Activated naive CD4-positive, alpha-beta T cell treated with anti-CD3 and anti-CD28 coated beads for 36 hours (primary cell): ENCODE measurements at places on chromosomes 2 and 18. TPM values are rescaled to one million over a fixed set of nuclear protein-coding genes. Genes with fewer than 3 reads are reported as not detected.

DNA sequence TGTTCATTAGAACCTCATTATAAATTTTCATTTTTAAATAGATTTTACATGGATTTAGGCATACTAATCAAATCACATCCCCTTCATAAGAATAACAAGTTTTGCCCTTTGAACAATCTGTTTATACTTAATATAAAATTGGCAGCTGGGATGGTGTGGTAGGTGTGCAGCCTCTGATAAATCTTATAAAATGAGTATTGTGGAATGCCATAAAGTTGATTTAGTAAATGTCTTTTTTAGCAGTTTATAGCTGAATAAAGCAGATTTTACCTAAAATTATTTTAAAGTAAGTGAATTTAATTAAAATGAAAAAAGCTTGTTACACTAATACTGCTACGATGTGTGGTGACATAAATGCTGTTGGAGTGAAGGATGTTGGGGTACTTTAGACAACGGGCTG is 35.5 kb downstream of the VAPA start:
- H3K27ac ChIP-seq, result no peak overlapping the region
- no peak overlapping the region for H3K4me3 ChIP-seq
- H3K27me3 ChIP-seq, result no peaks in the 10 kb centered on the region

DNA sequence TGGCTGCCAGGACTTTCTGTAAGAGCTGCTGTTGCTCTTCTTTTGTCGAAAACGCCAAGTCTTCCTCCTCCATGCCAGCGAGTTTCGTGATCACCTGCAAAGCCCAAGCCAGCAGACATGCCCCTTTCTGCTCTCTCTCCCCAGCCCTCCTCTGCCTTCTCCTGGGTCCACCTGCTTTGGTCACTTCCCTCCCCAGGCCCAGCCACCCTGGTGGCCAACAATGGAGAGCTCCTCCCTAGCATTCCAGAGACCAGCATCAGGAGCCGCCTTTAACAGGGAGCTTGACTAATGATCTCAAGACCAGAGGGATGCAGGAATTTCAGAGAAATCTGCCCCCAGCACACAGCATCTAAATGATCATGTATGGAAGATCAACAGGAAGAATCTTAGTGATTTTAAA is 34.6 kb downstream of the ERCC3 start:
- H3K27ac ChIP-seq, result no peak overlapping the region
- DNase-seq, result no peak
- no peak overlapping the region for H3K4me3 ChIP-seq
- peaks cover 33% of the 10 kb centered on the region for H3K36me3 ChIP-seq
- no peaks in the 10 kb centered on the region for H3K27me3 ChIP-seq

- H3K36me3 ChIP-seq, result no peaks in the 10 kb centered on the region
- peaks cover 3% of the 10 kb centered on the region for H3K4me1 ChIP-seq
- peaks cover 12% of the 10 kb centered on the region for H3K27me3 ChIP-seq
- no peak overlapping the region for H3K4me3 ChIP-seq
- H3K27ac ChIP-seq, result no peak overlapping the region
Observed at GRCh38 chr2:151334082-151334815, 23.1 kb upstream of the TNFAIP6 start.

DNA sequence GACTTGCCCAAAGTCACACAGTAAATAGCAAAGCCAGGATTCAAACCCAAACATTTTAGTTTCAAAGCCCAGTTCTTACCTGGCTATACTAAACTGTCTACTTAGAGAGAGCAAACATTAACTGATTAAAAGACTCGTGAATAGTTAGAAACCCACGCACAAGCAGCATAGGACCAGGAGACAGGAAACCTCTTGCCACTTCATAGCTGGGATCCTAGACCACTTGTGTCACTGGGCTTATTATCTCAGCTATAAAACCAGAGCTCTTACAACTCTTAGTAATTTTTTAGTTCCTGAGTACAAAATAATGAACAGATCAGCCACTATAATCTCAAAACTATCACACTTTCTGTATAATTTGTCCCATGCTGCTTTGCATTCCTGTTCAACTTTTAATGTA is 2.4 kb upstream of the AAK1 start:
- H3K4me1 ChIP-seq, result peaks cover 41% of the 10 kb centered on the region
- H3K4me3 ChIP-seq, result peak overlapping the region; percentile 81
- H3K27ac ChIP-seq, result peak overlapping the region; percentile 98
- peak; percentile 44 for DNase-seq

DNA sequence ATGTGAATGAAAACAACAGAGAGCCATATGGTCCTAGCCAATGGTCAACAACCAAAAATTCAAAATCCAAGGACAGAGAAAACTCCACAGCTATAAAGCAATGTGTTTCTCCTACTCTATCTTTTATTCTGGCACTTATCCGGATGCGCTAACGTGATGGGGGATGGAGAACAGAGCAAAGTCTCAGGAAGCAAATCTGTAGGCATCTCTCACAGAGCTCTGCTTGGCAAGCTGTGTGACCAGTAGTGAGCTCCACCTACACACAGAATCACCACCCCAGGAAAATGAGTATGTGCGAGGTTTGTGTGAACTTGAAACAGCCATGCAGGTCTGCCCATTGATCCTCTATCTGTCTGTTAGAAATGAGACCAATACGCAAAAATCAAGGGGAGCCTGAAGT is 584.3 kb downstream of the BCL11A start:
- no peaks in the 10 kb centered on the region for H3K36me3 ChIP-seq
- no peak overlapping the region for H3K4me3 ChIP-seq
- H3K27me3 ChIP-seq, result no peaks in the 10 kb centered on the region
- peaks cover 7% of the 10 kb centered on the region for H3K4me1 ChIP-seq
- H3K27ac ChIP-seq, result no peak overlapping the region

DNA sequence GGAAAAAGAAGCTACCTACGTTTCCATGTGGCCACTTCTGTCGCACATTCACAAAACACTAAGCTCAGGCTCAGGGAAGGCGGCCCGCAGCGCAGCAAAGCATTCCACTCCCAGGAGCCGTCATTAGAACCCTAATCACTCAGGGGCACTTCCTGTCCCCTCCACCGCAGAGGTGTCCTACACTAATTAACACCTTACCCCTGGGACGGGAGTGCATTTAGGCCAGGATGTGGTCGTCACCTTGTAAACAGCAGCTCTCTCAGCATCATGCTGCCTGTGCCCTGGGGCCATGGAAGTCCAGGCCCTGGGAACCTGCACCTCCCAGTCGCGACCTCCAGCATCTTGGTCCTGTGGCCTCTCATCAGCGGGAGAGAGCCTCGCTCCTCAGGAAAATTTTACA is 359.8 kb upstream of the SALL3 start:
- no peaks in the 10 kb centered on the region for H3K36me3 ChIP-seq
- H3K4me3 ChIP-seq, result no peak overlapping the region
- no peak overlapping the region for H3K27ac ChIP-seq
- H3K27me3 ChIP-seq, result peaks cover 13% of the 10 kb centered on the region
- DNase-seq, result no peak
- no peaks in the 10 kb centered on the region for H3K4me1 ChIP-seq

DNA sequence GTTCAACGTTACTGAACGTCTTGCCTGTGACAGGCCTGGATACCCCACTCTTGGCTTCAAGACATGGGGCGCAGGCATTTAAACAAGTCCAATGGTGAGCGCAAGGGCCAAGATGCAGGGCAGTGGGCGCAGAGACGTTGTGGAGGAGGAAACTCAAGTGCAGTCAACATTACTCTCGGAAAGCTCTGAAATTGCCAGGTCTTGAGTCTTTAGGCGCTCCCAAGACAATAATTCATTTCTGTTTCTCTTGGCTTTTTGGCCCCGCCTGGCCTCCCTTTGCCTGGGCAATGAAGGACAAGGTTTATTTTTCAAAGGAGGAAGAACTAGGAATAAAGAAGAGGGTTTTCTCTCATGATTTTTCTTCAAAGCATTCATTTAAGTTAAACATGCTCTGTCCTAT is 13.3 kb upstream of the TMEM214 start:
- H3K27ac ChIP-seq, result no peak overlapping the region
- H3K4me3 ChIP-seq, result no peak overlapping the region
- no peaks in the 10 kb centered on the region for H3K36me3 ChIP-seq
- H3K4me1 ChIP-seq, result no peaks in the 10 kb centered on the region
- H3K27me3 ChIP-seq, result no peaks in the 10 kb centered on the region

GRCh38 chr18:76491473-76491775 is 3.6 kb downstream of the ZNF516 start:
- peak overlapping the region; percentile 93 for H3K4me3 ChIP-seq
- peak; percentile 71 for DNase-seq
- H3K27me3 ChIP-seq, result peaks cover 14% of the 10 kb centered on the region
- no peak overlapping the region for H3K27ac ChIP-seq
- no peaks in the 10 kb centered on the region for H3K36me3 ChIP-seq

UCN gene
- total RNA-seq, result 0.45 TPM
